Frontal cortex (tissue), 4 donors: ENCODE measurements at places on chromosomes 3 and 15. TPM values are rescaled to one million over a fixed set of nuclear protein-coding genes. Genes with fewer than 3 reads are reported as not detected.

POLQ gene
- total RNA-seq: 1.2 TPM

NTRK3 gene
- 34.6 TPM for total RNA-seq

TICRR gene
- total RNA-seq: 1.2 TPM

GP9 gene
- total RNA-seq: not detected

FAM98B gene
- 37.9 TPM for total RNA-seq

ZNF660 gene
- total RNA-seq: 11.8 TPM

MRPL46 gene
- total RNA-seq: 15.1 TPM

CPNE9 gene
- total RNA-seq: 0.41 TPM

ATP1B3 gene
- 43.6 TPM for total RNA-seq

OCA2 gene
- 4.5 TPM for total RNA-seq

TMEM40 gene
- not detected for total RNA-seq

ACTR8 gene
- total RNA-seq: 57.5 TPM

DUT gene
- 62.8 TPM for total RNA-seq

- no peak for DNase-seq
Observed at GRCh38 chr3:62378311-62378789, 5.0 kb upstream of the FEZF2 start.

DNA sequence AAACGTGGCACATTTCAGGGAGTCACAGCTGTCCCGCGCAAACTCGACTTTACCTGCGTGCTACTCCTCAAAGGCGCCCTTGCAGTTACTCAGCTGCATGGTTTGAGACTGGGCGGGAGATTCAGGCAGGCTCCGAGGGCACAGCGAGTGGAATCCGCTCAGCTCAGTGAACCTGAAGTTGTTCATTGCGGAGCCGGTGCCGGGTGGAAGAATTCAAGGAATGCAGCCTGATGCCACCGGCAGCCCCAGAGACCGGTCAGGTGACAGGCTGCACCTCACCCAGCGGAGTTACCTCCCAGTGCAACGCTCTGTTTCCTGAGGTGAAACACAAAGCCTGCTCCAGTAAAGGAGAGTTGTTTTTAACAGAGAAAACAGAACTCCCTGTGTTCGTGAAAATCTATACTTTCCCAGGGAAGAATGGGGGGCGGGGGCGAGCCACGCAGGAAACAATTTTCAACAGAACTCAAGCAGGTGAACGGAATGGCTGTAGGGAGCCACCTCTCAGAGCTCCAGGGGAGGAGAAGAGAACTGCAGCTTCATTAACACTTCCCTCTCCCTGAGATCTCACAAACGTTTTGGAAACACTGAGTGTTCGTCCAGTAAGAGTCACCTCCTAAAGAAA lies 3.8 kb downstream of the VEPH1 start:
- DNase-seq: no peak

DNA sequence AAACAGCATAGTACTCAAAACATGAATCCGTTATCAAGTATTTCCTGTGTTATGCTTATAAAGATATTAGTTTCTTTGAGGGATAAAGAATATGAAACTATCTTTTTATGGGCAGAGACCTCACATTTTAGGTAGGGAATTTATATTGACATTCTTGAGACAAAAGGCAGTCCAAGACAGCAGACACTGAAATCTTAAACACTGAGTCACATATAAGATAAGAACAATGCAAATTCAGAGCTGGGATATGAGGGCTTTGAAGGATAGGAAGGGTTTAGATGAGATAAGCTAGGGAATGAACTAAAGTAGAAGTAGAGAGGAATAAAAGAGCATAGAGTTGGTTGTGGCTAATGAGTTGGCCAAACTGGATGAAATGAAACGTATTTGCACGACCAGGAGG lies 58.4 kb downstream of the ASTE1 start:
- no peak for DNase-seq

- DNase-seq: no peak
Observed at GRCh38 chr3:62607287-62608029, 234.1 kb upstream of the FEZF2 start.

- no peak for DNase-seq
Observed at GRCh38 chr15:63052961-63053698, 10.6 kb downstream of the TPM1 start.

GRCh38 chr3:32391643-32392535 lies at the start of gene CMTM7:
Gene CMTM7 (plus strand): TSS chr3:32391853. CDS start chr3:32391907, 54 bp downstream.
- DNase-seq: peak; percentile 48

DNA sequence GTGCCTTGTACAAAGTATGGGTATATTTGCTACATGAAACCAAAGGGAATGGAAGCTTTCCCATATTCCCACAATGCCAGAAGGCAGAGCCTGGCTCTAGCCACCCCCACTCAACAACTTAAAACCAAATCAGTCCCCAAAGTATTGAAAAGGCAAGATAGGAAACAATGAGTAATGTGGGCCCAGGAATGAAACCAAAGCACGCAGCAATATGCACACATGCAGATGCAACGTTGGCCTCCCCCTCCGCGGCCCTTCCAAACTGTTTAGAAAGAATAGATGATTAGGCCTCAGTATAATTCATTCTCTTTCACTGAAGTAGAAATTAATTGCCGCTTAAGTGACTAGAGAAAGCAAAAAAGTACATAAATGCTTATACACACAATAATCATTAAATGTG lies 59.1 kb downstream of the THRB start:
- no peak for DNase-seq

DNA sequence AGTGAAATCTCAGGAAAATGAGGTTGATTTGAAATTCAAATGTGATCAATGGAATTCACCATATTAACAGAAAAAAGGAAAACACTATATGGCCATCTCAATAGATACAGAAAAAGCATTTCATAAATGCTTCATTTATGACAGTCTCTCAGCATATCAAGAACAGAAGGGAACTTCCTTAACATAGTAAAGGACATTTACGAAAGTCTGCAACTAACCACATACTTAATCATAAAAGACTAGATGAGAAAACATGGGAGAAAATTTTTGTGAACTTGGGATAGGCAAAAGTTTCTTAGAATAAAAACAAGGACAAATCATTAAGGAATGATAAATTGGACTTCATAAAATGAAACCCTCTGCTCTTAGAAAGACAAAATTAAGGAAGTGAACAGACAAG lies 24.7 kb upstream of the TIPARP start:
- no peak for DNase-seq

DNA sequence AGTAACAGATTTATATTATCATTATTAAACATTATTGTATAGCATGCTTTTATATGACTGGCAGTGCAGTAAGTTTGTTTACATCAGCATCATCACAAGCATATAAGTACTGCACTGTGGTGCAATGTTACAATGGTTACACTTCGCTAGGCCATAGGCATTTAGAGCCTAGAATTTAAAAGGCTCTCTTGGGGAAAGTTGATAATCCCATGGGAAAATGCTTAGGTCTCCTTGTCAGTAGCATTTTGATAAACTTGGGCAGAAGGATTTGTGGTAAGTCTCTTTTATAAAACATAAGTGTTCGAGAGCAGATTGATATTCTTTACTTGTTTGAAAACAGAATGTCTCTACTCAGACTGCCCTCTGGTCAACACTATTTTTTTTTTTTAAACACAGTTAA lies 7.5 kb downstream of the DTWD1 start:
- no peak for DNase-seq

- no peak for DNase-seq
Observed at GRCh38 chr3:129343643-129344360, 65.1 kb downstream of the HMCES start.

GRCh38 chr15:71658827-71659729 lies 151.3 kb upstream of the NR2E3 start:
- DNase-seq: no peak

DNA sequence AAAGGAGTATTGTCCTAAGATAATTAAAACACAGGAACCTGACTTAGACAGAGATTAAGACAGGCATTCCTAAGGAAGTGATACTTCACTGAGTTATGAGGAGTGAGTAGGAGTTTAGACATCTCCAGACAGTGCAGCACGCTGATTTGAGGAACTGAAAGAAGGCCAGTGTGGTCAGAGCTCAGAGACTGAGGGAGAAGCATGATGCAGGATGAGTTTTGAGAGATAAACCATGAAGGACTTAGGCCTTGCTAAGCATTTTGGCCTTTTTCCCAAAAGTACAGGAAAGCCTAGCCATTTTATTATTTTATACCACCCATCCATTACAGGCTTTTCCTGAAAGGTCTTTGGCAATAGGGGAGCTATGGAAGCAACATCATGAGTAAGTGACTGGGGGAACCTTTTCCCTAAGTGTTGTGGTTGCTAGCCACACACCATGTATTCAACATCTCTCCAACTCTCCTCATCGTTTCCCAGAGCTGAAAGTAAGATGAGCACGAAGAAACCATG lies 375.6 kb upstream of the TPRG1 start:
- DNase-seq: no peak

- DNase-seq: no peak
Observed at GRCh38 chr3:116005404-116005803, 382.1 kb downstream of the GAP43 start.

DNA sequence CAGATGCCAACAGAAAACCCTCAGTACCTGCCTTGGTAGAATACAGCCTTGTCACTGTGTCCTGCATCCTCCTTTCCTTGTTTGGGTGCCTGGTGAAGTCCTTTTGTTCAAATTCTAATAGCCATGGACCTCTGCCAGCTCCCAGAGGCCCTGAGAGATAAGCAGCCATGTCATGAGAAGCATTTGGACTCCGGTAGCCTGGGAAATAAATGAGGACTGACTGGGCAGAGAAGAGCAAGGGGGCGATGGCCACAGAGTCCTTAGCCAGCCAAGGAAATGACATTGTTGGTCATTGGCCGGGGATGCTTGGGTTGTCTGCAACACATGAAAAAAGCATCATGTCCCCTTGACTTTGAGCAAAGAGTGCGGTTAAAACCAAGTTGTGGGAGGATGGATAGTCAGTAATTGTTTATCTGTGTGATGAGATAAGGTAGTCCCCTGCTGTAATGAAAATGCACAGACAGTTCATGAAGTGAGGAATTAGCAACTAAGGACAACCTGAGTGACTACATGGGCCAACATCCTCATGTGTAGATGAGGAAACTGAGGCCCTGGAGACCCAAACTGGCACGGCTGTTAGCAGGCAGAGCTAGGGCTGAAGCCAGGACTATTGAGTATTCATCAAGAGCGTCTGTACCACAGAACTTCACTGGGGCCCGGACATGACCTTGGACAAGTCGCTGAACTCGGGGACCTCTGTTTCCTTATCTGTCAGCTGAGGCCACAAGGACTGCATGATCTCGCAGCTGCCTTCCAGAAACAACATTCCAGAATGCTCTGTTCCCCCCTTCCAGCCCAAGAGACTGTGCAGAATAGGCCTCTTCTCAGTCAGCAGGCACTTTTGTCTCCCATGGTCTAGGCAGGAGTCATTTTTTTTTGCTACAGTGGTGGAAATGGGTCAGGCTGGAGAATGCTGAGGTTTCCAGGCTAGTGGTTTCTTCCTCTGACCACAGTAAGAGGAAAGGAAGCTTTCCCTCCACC lies 90.5 kb upstream of the CTDSPL start:
- DNase-seq: no peak

- DNase-seq: peak; percentile 19
Observed at GRCh38 chr3:169811631-169812331, 889 bp upstream of the LRRIQ4 start.
